ENCODE measurements at places on chromosomes 16 and 17. TPM values are rescaled to one million over a fixed set of nuclear protein-coding genes. Genes with fewer than 3 reads are reported as not detected.

Gene SPIRE2
- total RNA-seq = 2.0 TPM

Gene KRT28
- total RNA-seq = not detected

- DNase-seq = no peak
- H3K4me3 ChIP-seq = no peak overlapping the region
- no peak overlapping the region for H3K27ac ChIP-seq
Measured at GRCh38 chr16:16871196-16871595, 492.3 kb downstream of the NPIPA7 start.

DNA sequence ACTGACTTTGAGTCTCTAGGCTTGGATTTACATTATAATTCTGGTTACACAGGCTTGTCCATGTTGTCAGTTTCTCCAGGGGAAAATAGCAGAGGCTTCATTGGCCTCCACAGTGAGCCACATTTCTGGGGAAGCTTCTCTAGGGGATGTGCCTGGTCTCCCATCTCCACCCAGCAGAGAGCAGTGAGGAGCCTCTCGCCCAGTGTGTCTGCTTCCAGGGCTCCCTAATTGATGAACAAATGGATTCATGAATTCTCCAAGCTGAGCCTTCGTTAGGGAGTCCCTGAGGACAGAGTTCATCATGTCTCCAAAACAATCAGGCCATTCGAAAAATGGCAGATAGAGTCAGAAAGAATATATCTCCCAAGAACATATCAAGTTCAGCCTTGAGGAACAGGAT is 162.4 kb upstream of the TOX3 start:
- H3K36me3 ChIP-seq = no peaks in the 10 kb centered on the region
- H3K27me3 ChIP-seq = no peaks in the 10 kb centered on the region
- H3K4me3 ChIP-seq = no peak overlapping the region
- H3K27ac ChIP-seq = no peak overlapping the region
- DNase-seq = no peak
- H3K4me1 ChIP-seq = no peaks in the 10 kb centered on the region

- peaks cover 2% of the 10 kb centered on the region for H3K36me3 ChIP-seq
- DNase-seq = no peak
- no peak overlapping the region for H3K27ac ChIP-seq
- no peaks in the 10 kb centered on the region for H3K27me3 ChIP-seq
Measured at GRCh38 chr16:12057266-12057665, 80.7 kb downstream of the SNX29 start.

- no peaks in the 10 kb centered on the region for H3K36me3 ChIP-seq
- peaks cover 5% of the 10 kb centered on the region for H3K4me1 ChIP-seq
- H3K27me3 ChIP-seq = no peaks in the 10 kb centered on the region
- no peak overlapping the region for H3K27ac ChIP-seq
- no peak for DNase-seq
Measured at GRCh38 chr17:78294776-78295175, 63.3 kb downstream of the TMEM235 start.

DNA sequence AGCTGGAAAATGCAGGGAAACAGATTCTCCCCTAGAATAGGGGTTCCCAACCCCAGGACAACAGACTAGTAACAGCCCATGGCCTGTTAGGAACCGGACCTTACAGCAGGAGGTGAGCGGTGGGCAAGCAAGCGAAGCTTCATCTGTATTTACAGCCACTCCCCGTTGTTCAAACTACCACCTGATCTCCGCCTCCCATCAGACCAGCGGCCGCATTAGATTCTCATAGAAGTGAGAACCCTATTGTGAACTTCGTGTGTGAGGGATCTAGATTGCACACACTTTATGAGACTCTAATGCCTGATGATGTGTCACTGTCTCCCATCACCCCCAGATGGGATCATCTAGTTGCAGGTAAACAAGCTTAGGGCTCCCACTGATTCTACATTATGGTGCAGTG is 3.5 kb downstream of the CD300LB start:
- peaks cover 1% of the 10 kb centered on the region for H3K36me3 ChIP-seq
- no peak for DNase-seq
- H3K4me3 ChIP-seq = no peak overlapping the region
- no peak overlapping the region for H3K27ac ChIP-seq
- peaks cover 2% of the 10 kb centered on the region for H3K4me1 ChIP-seq

- peaks cover 2% of the 10 kb centered on the region for H3K4me1 ChIP-seq
- no peaks in the 10 kb centered on the region for H3K36me3 ChIP-seq
- H3K27me3 ChIP-seq = peaks cover 29% of the 10 kb centered on the region
Measured at GRCh38 chr17:18946536-18946935, 5.4 kb upstream of the SLC5A10 start.

DNA sequence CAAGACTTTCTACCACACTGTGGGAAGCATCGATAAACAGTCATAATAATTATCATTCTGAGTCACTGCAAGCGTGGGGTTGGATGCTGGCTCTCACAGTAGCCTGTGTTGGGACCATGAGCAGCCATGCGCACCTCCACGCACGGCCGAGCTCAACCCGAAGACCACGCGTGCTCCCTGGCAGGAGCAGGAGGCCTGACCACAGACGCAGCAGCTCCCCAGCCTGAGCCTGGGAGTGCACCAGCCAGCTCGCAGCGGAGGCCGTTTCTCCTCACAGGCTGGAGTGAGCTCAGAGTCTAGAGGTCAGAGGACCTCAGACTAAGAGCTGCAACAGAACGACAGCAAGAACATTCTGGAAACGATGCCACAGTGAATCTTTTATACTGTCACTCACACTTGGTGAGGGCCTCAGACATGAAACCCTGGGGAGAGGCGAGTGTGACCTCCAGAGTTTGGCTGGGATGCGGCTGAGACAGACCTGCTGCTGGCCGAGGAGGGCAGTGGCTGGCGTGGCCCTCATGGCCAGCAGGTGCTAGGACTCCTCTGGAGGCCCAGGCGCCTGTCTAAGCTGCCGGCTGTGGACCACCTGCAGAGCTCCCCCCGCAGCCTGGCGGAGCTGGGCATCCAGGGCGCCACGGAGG is 6.0 kb downstream of the NDUFAF8 start:
- H3K27me3 ChIP-seq = no peaks in the 10 kb centered on the region
- peaks cover 29% of the 10 kb centered on the region for H3K36me3 ChIP-seq
- H3K4me1 ChIP-seq = peaks cover 10% of the 10 kb centered on the region
- no peak for DNase-seq
- peak overlapping the region; percentile 45 for H3K27ac ChIP-seq
